ENCODE measurements at places on chromosomes 5 and 9.

- DNase-seq: no peak
Measured at GRCh38 chr5:32836176-32836575, 125.1 kb downstream of the NPR3 start.

DNA sequence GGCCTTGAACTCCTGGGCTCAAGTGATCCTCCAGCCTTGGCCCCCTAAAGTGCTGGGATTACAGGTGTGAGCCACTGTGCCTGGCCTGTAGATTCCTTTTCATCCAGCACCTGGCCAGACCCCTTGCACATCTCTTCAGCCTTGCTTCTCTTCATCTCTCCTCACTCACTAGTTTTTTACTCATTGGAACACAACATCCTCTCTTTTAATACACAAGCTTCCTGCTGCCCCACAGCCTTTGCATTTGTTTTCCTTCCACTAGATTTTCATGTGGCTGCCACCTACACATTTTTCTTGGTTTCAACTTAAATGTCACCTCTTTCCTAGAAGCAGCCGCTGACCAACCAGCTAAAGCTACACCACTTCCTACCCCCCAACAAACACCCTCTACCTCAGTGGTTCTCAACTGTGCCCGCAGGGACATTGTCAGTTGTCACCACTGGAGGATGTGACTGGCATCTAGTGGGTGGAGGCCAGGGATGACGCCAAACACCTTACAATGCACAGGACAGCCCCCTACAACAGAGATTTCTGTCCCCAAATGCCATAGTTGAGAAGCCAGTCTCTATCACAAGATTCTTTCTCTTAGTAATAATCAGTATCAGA, 33.7 kb downstream of the HAVCR1 start:
- DNase-seq: no peak

DNA sequence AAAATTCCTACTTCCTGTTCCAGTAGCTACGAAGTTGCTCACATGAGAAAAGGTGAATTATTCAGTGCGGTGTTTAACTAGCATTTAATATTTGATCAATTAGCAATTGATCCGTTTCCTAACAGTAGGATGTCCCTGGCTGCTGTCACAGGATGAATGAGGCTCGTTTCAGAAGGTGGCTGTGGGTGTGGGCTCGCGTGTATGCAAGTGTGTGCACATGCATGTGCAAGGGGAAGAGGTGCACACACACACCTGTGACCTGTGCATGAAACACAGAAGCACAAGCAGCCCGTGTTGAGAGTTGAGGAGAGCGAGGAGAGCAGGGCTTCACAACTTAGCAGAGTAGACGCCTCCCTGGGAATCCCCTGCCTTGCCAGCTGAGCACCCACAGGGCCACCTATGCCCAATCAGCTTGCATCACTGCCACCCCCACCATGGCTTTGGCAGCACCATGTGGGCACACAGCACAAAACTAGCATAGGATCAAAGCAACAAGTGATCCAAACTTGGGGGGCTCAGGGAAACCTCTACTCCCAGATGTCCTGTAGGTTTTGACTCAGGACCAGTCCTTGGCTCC, 107.2 kb downstream of the C5orf15 start:
- no peak for DNase-seq

GRCh38 chr5:108101130-108101529, 280.8 kb downstream of the FBXL17 start:
- no peak for DNase-seq

DNA sequence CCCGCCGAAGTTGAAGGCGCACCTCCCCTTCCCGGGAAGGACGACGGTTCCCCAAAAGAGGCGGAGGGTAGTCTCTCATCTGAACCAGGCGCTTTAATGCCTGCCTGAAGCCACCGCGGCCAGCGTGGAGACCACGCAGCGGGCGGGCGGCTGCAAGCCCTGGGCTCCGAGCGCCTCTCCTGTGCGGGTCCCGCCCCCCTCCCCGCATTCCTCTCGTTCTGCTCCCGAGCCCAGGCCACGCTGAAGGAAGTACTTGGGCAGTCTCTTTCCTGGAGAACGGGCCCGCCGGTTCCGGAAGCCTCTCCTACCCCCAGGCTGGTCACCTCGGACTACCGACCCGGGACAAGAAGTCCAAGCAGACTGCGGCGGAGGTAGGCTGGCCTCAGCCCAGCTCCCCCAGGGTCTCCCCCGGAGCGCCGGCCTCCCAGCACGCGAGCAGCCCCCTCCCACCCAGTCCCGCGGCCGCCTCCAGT, 571 bp downstream of the PPIC start:
- no peak for DNase-seq

DNA sequence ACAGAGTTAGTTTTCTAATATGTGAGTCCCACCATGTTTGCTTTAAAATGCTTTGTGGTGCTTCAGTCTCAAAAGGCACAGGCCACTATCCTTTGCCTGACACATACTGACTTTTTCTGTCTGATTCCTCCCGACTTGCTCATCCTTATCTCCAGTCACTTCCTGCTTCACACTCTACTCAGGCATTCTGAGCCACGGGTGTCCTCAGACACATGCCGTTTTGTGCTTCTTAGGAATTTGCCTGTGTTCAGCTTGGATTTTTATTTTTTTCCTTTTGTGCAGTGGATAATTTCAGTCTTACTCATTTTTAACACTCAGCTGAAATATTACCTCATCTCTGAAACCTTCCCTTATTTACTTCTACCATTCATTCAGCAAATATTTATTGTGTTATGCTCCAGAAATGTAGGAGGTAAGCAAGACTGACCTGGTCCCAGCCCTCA, 54.1 kb downstream of the MAN2A1 start:
- DNase-seq: no peak

- no peak for DNase-seq
Measured at GRCh38 chr9:4026905-4027304, 273.0 kb downstream of the GLIS3 start.

- no peak for DNase-seq
Measured at GRCh38 chr9:18721267-18721994, 247.5 kb downstream of the ADAMTSL1 start.

- DNase-seq: no peak
Measured at GRCh38 chr5:178525906-178526732, 64.1 kb downstream of the COL23A1 start.

- no peak for DNase-seq
Measured at GRCh38 chr5:150017226-150018005, 16.9 kb downstream of the HMGXB3 start.

DNA sequence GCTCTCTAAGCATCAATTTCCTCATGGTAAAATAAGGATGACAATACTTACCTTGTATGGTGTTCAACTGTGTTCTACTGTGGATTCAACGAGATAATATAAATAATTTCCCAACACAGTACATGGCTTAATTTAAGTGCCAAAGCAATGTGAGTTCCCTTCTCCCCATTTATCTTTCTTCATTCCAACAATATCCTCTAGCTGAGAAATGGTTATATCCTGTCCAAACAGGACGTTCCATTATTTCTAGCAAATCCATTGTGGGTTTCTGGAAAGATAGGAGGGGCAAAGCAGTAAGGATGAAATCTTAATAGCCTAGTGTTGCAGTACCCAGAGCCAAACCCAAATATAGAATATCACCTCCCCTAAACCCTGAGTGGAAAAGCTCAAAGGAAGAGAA, 22.0 kb downstream of the ABCA1 start:
- no peak for DNase-seq

DNA sequence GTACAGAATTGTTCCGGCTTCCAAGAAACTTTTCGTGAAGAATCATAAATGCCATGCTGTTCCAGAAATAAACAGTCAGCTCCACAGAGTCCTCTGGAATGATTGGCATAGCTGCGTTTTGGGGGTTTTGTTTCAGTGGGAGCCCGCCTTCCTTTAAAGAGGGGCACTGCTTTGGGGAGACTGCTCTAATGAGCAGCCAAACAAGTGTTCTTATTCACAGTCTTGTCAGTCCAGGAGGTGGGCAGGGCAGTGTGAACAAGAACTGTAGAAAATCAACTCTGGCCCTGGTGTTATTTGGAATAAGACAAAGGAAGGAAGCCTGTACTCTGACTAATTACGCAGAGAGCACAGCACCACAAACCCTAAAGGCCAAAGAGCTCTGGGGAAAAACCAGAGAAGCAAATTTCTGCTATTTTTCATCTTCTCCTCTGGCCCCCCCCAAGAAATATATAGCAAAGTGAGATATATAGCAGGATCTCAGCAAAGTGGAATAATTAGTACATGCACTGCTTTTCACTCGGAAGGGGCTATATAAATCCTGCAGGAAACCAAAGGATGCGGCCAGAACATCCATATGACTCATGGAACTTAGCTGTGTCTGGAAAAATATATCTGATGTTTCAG, 92.9 kb downstream of the GLDC start:
- DNase-seq: no peak

GRCh38 chr5:138491284-138491648, 26.0 kb downstream of the EGR1 start:
- DNase-seq: no peak

- no peak for DNase-seq
Measured at GRCh38 chr9:30995956-30996738, 1388.3 kb upstream of the ACO1 start.

DNA sequence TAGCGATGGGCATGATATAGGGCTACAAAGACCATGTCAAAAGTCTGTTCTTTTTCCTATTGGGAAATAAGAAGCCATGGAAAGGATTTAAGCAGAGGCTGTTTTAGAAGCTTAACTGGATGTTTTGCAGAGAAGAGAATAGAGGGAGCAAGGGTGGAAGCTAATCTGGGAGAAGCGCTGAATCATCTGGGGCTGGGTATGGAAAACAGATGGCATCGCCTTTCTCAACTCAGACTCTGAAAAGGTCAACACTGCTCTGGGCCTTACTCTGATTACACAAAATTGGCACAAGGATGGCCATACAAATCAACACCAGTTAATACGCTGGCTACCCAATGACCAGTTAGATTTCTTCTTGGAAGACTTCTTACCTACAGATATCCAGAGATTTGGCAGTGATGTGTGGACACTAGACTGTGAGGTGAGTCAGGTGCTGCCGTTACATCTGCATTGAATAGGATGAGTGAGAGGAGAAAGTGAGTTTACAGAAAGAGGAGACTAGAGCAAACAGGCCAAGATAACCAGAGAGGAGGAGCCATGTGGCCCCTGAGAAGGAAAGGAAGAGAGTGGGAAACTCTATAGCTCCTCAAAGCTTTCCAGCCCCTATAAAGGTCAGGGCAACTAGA, 6.2 kb upstream of the TCERG1 start:
- no peak for DNase-seq

DNA sequence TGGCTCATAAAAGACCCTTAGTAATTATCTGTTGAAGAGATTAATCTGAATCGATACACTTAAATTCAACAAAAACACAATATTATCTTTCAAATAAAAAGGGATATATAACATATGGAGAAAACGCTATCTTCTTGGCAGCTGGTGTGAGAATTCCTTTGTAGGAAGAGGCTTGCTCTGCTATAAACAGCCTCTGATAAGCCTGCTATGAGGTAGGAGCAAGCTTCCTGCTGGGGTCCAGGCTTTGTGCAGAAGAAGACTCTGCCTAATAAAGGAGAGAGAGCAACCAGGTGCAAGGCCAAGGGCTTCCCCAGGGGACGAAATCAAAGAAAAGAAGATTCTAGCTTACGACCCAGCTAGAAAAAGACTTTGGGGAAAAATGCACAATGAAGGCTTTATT, 43.3 kb upstream of the SSBP2 start:
- no peak for DNase-seq
